ENCODE measurements at places on chromosomes 1 and 21.

GRCh38 chr21:35824136-35824535 lies 236.2 kb downstream of the SETD4 start:
- no peak for DNase-seq

- peak; percentile 64 for DNase-seq
These were observed 73.1 kb upstream of the GJB5 start for GRCh38 chr1:34681480-34682451.

DNA sequence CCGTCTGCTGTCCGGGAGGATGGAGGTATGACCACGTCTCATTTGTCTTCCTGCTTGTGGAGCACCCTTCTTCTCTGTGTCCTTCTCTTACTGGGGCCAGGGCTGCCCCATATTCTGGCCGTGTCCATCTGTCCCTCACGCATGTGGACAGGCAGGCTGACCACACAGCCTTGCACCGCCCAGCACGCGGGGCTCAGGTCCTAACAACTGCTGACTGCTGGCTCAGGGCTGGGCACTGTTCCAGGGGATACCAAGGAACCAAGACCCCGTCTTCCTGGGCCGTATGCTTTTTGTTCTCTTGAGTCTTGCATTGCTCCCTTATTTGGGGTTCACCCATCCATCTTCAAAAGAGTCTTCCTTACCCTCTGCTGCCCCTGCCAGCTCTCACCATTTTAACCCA lies 17.5 kb upstream of the SPSB1 start:
- DNase-seq = no peak

DNA sequence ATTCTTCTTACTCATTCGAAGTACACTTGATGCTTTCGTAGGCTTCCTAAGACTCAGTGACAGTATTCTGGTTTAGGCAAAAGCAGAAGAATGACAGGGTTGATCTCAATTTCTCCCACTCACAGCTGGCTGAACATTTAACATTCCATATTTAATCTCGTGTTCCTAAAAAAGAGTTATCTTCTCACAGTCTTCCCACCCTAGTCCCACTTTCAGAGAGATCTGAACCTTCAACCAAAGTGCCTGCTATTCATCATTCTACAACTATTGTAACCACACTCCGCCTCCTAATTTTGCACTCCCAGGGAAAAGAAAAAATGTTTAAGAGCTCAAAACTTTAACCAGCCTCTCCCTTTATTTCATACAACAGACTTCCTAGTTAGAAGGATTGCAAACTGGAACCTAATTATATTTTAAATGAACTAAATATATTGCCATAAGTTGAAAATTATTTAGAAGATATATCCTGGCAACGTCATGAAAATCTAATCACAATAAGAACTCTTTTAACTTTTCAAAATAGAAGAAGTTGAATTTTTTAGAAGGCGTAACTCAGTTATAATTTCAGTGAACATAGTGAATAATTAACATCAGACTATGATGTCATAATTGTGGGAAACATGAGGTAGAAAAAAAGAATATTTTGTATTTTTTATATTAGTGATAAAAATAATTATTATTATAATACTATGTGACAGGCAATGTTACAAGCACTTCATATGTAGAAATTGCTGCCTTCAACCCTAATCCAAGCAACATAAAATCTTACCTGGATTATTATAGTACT lies 540.9 kb upstream of the ADGRL2 start:
- no peak for DNase-seq

- no peak for DNase-seq
These were observed 22.9 kb upstream of the LAMC1 start for GRCh38 chr1:183000167-183000962.

- DNase-seq = no peak
These were observed 36.5 kb upstream of the LHX8 start for GRCh38 chr1:75097654-75098053.

- no peak for DNase-seq
These were observed 94.5 kb upstream of the TSPAN2 start for GRCh38 chr1:115183721-115184259.

DNA sequence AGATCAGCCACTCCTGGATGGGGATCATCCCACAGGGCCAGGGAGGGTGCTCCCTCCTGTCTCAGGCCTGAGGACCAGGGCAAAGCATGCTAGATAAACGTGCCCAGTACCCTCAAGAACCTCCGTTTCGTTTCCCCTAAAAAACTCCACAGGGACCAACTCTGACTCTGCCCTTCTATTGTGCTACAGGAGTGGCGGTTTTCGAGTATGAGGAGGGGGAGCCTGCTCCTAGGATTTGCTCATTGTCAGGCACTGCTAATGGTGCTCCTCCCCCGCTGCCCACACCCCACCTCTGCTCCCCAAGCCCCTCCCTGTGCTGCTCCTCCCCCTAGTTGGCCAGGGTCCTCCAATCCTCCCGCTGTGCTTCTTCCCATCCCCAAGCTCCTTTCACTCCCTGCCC lies 32.0 kb downstream of the PGBD5 start:
- no peak for DNase-seq

- no peak for DNase-seq
These were observed 56.3 kb downstream of the INAVA start for GRCh38 chr1:200951016-200951415.

DNA sequence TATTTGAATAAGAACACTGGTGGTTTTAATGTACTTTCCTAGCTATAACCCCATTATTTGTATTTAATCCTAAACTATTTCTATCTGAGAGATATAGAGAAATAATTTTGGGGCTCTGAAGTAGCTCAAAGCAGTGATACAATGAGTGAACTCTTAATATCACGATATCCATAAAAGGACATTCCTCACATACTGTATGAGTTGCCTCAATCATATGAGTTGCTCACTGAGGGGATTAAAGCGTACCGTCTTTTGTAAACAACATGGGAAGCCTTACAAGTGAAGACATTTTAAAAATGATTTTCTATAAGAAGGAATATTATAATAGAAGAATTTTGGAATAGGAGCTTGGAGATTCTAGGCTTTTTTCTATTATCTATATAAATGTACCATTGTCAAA lies 21.5 kb downstream of the BRINP3 start:
- DNase-seq = no peak

DNA sequence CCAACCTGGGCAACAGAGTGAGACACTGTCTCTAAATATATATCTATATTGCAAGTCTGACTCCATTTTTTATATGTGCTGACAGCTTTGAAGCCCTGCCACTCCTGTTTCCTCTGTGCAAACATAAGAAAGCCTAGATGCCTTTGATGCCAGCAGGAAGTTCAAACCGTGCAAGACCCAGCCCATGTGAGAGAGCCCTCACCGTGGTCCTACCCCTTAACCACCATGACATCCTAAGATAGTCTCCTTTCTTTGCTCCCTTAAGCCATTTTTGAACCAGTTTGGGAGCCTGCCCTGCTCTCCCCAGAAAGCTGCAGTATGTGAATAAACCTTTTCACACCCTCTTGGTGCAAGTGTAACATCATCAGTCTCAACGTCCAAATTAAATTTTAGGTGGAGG lies 3.7 kb upstream of the DIPK1A start:
- DNase-seq = no peak

GRCh38 chr1:5847013-5847659 lies 145.1 kb downstream of the NPHP4 start:
- no peak for DNase-seq

DNA sequence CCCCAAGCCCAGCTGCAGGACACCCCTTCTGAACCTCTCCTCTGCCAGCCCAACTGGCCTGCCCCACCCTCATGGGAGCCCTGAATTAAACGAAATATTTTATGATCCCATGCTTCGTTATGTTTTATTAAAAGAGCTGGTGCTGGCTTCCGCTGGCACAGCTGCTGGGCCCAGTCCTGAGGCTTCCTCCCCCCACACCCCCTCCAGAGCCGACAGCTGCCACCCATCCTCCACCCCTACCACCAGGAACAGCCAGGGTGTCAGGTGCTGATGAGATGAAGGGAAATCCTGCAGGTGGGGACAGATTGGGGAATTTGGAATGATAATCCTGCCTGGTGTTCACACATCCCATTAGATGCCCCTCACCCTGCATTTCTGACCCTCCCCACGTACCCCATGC lies 19.0 kb downstream of the IGSF21 start:
- DNase-seq = no peak

GRCh38 chr1:40306296-40306695 lies 10.8 kb downstream of the COL9A2 start:
- no peak for DNase-seq

DNA sequence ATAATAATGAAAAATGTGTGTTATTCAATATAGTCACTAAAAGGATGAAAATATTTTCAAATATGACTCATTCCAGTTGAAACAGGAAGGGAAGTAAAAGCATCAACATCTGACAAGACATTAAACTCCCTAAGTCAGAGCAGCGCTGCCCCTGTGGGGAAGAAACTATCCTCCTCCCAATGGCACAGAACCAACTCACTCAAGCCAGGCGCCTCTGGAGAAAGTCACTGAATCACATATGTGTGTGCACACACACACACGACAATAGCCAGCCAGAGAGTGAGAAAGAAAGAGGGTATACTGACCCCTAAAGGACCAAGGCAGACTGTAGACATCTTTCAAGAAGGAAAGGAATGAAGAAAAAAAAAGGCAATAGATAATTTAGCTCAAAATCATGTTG lies 126.9 kb downstream of the SETD4 start:
- DNase-seq = no peak

DNA sequence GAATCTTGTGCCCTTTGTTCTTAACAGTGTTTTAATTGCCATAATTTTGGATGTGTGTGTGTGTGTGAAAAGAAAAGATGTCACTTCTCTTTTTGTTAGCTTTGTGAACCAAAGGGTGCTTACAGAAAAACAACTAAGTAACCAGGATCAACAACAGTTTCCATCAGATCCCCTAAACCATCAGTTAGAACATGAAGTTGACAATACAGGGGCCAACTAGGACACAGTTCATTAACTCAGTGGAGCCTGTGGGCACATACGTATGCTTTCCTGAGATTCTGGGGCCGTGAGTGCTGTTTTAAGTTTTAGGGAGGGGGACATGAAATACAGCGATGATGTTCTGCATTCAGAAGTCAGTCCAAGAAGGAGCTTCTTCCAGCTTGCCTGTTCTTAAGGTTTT lies 133.6 kb downstream of the TLR5 start:
- DNase-seq = no peak

GRCh38 chr1:106926803-106927582 lies 129.5 kb upstream of the PRMT6 start:
- DNase-seq = no peak

DNA sequence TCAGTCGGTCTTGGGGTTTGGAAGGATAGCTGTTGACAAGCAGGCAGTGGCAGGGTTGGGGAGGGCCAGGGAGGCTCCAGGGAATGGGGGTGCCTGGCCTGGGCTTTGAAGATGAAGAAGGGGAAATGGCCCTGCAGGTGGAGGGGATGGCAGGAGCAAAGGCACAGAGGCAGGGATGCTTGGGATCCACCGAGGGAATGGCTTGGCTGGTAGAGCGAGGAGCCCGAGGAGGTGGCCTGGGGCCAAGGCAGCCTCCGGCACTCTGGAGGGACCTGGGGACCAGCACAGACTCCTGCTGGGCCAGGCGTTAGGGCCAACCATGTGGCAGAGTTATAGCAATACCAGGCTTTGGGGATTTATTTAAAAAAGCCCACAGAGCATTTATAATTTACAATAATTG lies 62.9 kb upstream of the EDN2 start:
- no peak for DNase-seq

DNA sequence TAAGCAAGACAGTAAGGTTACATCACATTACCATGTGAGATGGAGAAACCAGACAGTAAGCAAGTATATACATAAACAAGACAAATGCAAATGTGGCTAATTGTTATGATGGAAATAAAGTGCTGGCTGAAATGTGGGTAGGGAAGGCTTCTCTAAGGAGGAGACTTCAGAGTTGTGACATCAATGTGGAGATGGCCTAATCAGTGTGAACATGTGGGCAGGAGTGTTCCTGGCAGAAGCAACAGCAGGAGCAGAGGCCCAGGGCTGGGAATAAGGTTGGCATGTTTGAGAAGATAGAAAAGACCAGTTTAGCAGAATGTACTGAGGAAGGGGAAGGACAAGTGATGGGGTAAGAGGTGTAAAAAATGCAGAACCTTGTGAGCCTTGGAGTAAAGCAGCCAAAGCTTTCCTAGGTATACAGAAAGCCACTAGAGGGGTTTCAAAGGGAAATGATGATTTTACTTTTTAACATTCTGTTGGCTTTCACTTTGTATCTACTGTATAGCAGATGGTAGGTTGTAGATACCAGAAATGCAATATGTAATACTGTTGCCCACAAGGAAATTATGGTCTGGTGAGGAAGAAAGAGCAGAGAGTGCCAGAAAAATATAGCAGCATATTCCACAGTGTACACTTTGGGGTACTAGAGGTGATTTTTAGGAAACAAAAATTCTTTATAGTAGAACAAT lies 197.4 kb downstream of the FGGY start:
- no peak for DNase-seq

GRCh38 chr21:37166733-37167132 lies 93.7 kb downstream of the TTC3 start:
- peak; percentile 13 for DNase-seq

GRCh38 chr1:1361982-1362423 lies 3.6 kb upstream of the MXRA8 start:
- DNase-seq = no peak

GRCh38 chr1:201330541-201330940 lies 46.9 kb downstream of the TNNT2 start:
- DNase-seq = no peak

DNA sequence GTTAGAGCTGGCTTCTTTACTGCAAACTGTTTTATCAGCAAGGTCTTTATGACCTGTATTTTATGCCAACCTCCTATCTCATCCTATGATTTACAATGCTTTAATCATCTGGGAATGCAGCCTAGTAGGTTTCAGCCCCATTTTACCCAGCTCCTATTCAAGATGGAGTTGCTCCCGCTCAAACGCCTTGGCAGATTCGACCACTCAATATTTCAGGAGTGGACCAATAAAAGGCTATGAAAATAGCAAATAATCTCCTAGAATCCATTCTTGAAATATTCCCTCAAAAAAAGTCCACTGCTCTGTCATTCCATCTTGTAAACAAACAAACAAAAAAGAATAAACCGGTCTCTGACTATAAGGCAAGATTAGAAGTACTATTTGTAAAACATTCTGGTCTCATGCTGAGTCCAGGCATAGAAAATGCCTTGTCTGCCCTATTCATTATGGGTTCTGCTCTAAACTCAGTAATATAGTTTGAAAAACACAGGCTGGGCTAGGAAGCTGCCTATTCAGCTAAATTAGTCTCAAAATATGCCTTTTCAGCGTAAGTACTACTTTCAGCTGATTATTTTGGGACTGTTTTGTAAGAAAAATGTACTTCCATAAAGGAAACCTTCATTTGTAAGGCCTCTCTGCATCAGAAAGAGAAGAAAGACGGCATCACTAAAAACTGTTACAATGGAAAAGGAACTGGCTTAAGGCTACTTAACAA lies 53.0 kb downstream of the TBX19 start:
- DNase-seq = no peak

- no peak for DNase-seq
These were observed 13.4 kb upstream of the ACBD3 start for GRCh38 chr1:226199971-226200370.
